Kidney epithelial cell (primary cell): ENCODE measurements at places on chromosomes 7 and 10. TPM values are rescaled to one million over a fixed set of nuclear protein-coding genes. Genes with fewer than 3 reads are reported as not detected.

DNA sequence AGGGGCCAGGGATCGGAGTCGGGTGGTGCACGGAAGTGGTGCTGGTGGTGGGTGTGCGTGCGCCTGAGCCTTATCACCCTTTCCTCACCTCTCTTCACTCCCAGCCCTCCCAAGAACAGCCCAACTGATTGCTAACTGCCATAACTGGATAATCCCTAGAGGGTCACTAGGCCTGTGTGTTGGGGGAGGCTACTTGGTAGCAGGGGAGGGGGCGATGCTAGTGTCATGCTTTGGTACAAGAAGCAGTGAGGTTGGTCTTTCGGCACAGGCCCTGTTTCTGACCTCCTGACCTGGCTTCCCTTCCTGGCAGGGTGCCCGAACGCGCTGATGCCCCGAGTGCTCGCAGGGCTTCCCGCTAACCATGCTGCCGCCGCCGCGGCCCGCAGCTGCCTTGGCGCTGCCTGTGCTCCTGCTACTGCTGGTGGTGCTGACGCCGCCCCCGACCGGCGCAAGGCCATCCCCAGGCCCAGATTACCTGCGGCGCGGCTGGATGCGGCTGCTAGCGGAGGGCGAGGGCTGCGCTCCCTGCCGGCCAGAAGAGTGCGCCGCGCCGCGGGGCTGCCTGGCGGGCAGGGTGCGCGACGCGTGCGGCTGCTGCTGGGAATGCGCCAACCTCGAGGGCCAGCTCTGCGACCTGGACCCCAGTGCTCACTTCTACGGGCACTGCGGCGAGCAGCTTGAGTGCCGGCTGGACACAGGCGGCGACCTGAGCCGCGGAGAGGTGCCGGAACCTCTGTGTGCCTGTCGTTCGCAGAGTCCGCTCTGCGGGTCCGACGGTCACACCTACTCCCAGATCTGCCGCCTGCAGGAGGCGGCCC lies 652 bp downstream of the KAZALD1 start:
- no peak for DNase-seq

- no peak for DNase-seq
Observed at GRCh38 chr10:94174838-94175237, 181.1 kb downstream of the PLCE1 start.

DNA sequence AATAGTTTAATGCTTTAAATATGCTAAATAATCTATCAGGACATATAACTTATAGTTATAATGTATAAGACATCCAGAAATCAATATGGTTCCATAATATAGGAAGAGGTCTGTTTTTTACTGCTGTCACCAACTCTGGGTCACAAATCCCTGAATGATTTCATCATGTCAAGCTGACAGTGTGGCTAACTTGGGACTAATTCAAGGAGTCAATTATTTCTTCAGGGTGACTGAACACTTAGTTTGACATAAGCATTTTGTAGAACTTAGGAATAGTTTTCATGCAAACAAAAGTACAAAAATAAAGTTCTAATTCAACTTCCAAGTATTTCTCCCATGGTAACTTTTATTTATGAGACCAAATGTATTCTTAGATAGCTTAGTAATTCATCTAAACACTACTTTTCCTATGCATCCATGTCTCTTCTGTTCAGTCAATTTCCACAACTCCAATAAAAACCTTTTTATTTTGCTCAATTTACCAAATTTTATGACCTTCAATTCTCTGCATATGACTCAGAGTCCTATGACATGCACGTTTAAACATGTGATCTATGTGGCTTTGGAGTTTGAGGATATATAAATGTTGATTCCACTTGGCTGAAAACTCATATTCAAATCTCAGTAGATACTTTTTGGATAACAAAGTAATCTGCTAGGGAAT lies 40.3 kb upstream of the GNAT3 start:
- DNase-seq, result no peak

The TAF5 gene
- 2.6 and 3.8 TPM in 2 replicates for total RNA-seq

DNA sequence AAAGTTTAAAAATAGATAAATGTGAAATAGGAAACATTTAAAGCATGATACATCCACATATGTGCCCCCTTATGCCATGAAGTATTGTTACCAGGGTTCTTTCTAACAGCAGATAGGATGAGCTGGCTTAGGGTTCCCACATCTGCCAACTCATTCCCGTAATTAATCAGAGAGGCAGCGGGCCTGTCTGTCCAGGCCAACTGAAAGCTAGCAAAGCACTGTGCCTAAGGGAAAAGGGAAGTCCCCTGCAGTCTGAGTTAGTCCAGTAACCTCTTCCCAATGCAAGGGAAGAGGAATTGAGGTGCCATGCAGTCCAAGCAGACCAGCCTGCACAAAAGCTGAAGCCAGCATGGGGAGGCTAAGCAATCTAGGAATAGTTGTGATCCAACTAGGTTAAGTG lies 18.3 kb upstream of the ZC3HAV1L start:
- no peak for DNase-seq

The CPVL gene
- 19.1 and 25.9 TPM in 2 replicates for total RNA-seq

The TMEM243 gene
- total RNA-seq, result 28.9 and 35.0 TPM in 2 replicates

The JAKMIP3 gene
- not detected in 2 replicates for total RNA-seq

- DNase-seq, result no peak
Observed at GRCh38 chr10:132120200-132120599, 54.5 kb downstream of the JAKMIP3 start.

GRCh38 chr10:133278577-133279265 lies 2.1 kb upstream of the ADAM8 start:
- DNase-seq, result peak; percentile 52

DNA sequence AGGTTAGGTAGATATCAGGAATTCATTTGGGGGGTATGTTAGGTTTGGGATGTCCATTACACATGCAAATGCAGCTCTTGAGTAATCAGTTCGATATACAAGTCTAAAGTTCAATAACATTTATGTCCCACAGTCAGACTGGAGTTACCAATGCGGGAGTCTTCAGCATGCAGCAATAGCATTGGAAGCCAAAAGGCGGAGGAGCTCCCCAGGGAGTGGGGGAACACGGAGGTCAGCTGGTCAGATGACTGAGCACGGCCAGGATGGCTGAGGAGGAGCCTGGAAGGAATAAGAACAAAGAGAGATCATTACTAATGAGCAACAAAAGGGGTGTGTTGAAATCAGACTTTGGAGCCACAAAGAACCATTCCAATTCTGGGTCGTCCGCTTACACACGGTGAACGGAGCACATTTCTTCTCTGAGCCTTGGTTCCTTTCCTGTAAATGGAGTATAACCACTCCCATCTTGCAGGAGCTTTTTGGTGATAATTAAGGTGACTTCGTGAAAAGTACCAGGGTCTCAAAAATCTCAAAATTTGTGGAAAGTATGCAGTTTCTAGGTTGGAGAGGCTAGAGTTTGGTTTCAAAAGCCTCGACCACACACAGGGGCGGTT lies 478 bp upstream of the ZNF22 start:
- no peak for DNase-seq

The OPN4 gene
- not detected in 2 replicates for total RNA-seq

DNA sequence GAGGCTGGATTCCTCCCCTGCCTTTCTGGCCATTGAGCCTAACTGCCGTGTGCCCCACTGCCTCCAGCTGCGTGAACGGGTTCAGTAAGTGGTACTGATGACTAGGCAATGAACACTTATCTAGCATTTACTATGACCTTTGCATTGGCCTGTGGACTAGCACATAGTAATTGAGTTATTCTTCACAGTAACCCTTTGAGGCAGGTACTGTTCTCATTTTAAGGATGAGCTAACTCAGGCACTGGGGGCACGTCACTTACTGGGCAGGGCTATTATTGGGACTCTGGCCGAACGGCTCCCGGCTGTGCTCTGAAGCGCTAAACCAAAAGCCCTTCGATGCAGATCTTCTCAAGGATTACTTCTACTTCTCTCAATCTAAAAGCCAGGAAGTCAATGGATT lies 38.3 kb downstream of the WIPF3 start:
- no peak for DNase-seq

DNA sequence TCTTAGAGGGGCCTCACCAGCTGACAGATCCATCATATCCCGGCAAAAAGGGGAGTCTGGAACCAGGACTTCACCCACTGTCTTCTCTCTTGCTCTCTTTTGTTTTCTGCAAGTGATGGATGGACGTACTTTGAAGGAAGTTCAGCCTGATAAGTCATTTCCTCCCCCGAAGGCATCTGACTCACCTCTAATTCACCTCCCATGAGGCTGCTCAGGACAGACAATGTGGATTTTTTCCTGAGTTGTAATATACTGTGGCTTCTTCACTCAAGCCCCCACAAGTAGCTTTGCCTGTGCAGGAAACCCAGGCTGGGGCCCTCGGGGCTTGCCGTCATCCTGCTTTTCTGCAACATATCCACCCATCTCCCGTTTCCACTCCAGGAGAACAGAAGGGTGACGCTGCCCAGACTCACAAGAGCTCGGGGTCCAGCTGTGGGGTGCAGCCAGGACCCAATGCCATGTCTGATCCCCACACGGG lies 70.4 kb downstream of the ASB13 start:
- peak; percentile 90 for DNase-seq

The FAM185A gene
- 6.2 and 9.6 TPM in 2 replicates for total RNA-seq

GRCh38 chr10:57830877-57831560 lies 436.7 kb downstream of the IPMK start:
- DNase-seq, result no peak
